ENCODE measurements at places on chromosomes 4 and X.

DNA sequence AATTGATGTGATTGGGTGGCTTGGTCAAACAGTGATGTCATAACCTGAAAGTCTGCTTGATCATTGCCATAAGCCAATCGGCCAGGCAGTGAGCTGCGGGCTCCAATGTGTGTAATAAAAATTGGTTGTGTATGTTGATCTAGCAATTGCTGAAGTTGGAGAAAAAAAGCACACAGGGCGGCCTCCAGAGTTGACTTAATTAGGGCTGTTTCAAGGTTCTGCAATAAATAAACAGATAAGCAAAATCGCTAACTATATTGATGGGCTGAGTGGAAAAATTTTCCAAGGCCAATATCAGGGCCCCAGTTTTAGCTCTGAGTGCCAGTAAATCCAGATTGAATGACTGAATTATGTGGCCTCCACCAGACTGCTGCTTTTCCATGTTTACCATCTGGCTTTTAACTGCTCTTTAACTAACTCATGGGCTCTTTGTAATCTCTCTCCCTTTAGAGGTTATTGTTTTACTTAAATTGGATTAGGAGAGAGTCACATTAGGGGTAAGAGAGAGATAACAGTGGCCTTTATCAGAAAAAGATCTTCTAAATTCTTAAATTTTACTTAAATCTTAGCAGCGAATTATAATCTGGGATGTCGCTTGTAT lies 160.6 kb upstream of the WDFY3 start:
- DNase-seq, result no peak

GRCh38 chr4:108185252-108185651 lies 16.5 kb upstream of the LEF1 start:
- DNase-seq, result no peak

- DNase-seq, result no peak
Observed at GRCh38 chr4:147825451-147826287, 93.8 kb downstream of the ARHGAP10 start.

DNA sequence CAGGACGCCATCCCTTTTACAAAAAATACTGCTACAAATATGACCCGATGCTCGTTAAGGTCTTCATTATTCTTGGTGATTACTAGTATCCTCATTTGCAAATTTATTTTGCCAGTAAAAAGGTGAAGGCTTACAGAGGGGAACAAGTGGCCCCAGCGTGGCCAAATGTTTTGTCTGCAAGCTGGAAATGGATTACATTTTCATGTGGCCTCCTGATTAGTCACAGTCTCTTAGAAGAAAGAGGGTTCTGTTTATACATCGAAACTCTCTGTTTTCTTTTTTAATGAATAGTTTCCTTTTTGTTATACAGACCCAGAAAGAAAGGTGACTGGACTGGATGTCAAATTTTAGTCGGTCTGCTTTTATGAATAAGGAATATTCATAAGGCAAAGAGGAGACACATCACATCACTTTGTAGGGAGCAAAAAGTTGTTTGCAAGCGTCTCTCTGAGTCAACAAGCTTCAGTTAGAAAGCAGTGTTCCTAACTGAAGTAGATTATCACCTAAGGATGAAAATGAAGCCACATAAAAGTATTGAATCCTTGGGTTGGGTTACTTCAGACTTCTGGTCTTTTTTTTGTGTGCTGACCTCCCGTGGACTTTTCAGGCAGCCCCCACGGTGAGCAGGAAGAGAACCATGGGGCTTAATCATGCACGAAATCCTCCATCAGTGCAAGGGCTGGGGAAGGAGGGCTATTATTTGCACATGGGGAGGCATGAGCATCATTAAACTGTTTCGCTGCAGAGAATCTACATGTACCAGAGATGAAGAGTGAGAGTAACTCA lies 125.6 kb downstream of the ARSF start:
- DNase-seq, result no peak

GRCh38 chr4:77201857-77202256 lies 44.9 kb downstream of the CCNG2 start:
- DNase-seq, result no peak

DNA sequence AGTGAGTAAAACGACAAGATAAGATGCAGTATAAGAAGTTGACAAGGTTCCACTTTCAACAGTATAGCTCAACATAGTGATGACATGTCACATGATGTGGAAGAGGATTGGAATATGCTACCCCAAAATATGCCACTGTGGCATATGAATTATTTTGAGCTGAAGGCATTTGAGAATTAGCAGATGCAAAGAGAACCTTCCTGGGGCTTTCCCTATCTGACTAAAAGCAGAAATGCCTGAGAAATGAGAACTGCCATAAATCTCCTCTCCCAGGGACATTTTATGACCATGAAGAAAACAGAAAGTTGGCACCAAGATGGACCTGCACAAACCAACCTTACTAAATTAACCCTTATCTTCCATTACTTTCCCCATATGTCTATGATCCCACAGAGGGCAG lies 24.8 kb downstream of the CDKN2AIP start:
- no peak for DNase-seq

- DNase-seq, result no peak
Observed at GRCh38 chr4:142556570-142557238, 289.4 kb downstream of the INPP4B start.

- DNase-seq, result no peak
Observed at GRCh38 chr4:2923668-2924173, 39.5 kb downstream of the NOP14 start.

- no peak for DNase-seq
Observed at GRCh38 chr4:136106753-136107152, 1425.5 kb downstream of the PCDH18 start.

DNA sequence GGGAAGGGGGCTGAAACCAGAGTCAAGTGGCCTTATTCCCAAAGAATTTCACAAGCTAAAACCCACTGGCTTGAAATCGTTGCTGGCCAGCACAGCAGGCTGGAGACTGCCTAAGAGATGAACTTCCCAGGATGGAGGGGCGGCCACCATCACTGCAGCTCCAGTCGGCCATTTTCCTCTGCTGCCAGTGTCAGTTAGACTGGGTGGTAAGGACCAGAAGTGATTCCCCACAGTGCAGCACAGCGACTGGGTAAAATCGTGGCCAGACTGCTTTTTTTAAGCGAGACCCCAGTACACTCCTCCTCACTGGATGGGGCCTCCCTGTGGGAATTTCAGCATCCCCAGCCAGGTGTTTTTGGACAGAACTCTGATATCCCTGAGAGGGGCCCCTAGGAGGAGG lies 428.0 kb downstream of the SPIN4 start:
- no peak for DNase-seq

DNA sequence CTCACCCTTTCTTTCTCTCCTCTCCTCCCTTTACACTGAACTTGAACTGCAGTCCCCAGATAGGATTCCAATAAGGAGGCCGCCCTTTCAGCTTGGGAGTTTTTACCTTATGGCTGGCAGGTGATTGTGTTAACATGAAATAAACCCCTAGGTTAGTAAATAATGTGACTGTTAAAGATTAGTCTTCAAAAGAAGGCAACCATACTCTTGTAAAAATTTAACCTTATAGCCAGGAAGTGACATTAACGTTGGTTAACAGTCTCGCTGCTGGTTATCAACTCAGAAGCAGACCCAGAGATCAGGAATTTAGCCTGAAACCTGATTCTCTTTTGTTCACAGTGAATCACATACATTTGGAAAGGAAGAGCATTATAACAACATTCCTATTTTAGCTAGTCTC lies 15.2 kb downstream of the FHDC1 start:
- DNase-seq, result no peak

DNA sequence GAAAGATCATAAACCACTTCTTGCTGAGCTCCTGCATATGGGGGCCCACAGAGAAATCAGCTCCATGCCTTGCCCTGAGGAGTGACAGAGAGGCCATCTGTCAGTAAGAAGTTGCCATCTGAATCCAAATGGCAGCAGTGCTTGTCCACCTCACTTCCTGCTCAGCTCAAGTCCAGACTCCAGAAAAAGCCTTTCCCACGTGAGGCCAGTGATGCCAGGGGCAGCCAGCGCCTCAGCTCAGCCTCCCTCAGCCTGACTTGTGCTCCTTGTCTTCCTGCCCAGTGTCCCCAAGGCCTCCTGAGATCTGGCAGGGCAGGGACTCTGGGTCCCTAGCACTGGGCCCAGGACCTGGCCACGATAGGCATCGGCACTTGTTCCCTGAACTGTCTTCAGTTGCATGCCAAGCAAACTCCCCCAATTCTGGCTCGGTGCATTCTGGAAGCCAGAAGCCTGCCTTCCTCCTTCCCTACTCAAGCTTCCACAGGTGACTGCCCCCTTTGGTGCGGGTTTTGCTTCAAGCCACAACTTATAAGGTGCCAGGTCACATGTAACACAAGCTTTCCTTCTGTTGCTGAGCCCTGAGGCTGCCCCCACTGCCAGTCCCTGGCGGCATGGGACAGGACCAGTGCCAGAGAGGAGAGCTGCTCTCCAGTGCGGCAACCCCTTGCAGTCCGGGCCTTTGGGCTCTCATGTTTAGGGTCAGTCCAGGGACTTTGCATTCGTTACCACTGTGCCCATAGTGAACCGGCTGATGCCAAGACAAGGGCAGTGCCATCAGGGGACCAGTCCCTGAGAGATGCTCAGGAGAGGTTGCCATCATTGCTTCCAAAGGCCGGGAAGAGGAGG lies 2.2 kb downstream of the ZNF185 start:
- no peak for DNase-seq

DNA sequence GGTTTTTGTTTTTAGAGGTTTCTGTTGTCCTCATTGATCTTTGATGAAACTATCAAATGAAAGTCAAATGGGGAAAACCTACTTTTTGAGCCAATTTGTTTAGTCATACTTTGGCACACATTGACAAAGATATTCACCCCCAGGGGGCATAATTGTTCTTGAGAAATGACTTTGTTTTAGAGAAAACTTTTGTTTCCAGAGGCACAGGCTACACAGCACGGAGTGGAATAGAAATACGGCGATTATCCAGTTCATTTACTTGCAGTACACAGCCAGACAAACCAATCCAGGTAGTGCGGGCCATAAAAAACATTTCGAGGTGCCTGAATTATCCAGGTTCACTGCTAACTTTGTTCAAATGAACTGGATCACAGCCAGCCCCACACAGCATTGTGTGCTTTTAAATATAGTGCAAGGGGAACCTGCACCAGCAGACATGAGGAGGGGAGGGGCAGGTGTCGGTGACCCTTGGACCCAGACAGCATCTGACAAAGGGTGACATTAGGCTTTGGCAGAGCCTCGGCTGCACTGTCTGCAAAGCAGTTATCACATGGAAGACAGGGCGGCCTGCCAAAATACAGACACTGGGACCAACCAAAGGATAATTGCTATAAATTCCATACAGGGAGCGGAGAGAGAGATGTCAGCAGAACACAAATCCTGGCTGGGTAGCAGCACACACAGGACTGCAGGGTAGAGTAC lies 179.6 kb upstream of the NOCT start:
- DNase-seq, result no peak

DNA sequence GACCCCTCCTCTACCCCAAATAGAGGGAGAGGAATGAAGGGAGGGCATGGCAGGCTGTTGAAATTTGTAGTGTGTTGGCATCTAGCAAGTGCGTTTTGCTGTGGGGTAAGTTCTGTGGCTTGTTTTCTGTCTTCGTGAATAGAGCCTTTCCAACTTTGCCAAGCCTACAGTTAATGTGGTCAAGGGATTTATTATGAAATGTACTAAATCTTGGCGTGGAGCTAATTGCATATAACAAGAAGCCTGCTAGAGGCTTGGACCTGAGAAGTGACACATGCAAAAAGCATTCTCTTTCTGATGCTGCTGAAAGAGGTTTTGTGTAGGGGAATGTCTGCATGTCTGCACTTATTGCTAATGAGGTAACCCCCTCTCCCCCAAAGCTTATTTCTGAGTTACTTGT lies 132.2 kb downstream of the BMPR1B start:
- no peak for DNase-seq
